ENCODE measurements at places on chromosomes 2 and 18.

GRCh38 chr2:174527101-174527721 is 40.4 kb upstream of the GPR155 start:
- DNase-seq = no peak

DNA sequence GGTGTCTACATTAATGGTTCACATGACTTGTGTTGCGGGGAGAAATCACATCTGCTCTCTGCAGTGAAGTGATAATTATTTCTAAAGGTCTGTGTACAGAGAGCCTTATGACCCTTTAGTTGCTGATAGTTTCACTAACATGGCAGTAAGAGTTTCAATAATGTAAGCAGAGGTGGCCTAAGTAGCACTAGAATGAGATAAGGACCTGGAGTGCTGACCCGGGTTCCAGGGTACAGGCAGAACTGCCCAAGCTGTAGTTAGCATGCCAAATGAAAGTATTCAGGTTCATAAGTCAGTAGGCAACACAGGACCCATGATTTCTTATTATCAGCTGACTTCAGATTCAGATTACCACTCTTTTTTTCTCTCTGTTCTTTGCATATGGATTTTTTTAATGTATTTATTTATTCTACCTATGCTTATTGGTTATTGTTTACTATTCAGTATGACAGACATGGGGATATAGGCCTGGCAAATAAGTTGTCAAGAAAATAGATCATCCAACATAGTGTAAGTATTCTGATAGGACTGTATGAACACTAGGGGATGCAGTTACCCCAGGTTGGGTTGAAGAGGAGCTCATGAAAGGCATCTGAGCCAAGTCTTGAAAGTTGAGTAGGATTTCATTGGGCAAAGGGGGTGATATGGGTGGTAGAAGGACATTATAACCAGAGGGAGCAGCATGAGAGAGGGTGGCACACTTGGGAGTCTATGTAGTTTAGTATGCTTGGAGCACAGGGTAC is 105.2 kb downstream of the CCDC85A start:
- DNase-seq = no peak

GRCh38 chr2:173524256-173524955 is 169.7 kb downstream of the CDCA7 start:
- no peak for DNase-seq

DNA sequence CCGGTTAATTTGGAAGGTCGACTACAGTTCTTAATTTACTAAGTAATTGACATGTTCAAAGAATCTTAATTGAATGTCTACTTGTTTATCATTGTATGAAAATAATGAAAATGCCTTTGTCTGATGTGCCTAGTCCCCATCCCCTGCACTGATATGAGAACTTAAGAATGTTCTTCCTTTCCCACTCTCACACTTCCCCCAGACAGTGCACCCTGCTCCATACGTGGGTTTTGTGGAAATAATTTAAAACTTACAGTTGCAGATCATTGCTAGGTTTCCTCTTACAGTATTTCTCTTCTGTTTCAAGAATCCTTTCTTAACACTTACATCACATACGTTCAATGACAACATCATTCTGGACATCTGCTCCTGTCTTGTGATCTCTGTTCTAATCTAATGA is 3.5 kb downstream of the ICOS start:
- no peak for DNase-seq

DNA sequence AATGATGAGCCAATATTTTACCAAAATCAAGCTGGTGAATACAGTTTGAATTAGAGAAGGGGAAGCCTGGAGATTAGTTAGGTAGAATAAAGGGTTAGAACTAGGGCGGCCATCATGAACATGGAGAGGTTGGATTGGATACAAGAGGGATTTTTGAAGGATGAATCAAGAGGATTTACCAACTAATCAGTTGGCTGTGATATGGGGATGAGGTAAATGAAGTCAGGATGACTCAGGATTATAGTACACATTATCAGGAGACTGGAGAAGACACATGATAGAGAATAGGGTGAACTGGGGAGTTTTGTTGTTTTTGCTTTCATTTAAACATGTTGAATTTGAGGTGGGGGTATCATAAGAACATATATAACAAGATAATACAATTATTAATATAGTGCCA is 73.8 kb upstream of the PROKR1 start:
- DNase-seq = no peak

- no peak for DNase-seq
Observed at GRCh38 chr2:33605056-33605455, 6.0 kb upstream of the FAM98A start.

DNA sequence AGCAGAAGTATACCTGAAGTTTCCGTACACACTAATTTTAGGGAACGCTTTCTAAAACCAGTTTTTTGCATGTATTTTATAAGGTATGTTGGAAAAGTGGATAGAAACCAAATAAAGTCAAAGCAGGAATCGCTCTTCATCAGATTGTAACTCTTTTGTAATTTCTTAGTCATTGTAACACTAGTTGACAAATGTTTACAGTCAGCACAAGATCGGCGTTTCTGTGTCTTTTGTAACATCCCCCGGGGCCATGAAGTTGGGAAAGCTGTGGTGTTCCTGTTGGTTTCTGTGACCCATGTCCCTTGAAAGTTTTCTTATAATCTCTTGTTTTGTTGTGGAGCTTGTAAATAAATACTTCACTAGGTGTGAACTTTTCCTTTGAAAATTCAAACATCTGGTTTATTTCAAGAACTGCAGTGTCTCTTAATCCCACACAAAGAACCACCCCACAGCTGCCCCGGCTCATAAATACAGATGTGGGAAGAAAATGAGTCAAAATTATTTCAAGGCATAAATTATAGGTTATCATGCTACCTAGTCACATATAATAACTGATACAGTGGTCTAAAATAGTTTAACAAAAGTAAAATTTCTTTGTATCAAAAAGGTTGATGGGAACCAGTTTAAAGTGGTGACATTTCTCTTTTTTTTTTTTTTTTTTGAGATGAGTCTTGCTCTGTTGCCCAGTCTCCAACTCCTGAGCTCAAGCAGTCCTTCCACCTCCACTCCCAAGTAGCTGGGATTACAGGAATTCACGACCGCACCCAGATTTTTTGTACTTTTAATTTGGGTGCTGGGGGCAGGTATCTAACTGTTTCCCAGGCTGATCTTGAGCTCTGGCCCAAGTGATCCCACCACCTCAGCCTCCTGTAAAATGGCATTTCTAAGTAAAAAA is 751 bp upstream of the NMI start:
- DNase-seq = no peak

DNA sequence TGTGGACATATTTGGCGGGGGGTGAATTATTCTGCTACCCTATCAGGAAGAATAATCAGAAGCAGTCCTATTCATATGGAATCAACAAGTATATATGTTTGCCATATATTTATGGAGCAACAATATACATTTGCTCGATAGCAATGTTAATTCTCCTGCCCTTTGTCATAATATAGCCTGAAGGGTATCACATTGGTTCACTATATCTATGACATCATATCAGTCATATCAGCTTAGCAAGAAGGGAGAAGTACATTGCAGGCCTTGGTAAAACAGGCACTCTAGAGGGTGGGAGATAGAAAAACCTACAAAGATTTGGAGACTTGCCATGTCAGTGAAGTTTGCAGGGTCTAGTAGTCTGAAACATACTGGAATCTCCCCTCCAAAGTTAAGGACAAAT is 128.4 kb downstream of the ATL2 start:
- DNase-seq = no peak

DNA sequence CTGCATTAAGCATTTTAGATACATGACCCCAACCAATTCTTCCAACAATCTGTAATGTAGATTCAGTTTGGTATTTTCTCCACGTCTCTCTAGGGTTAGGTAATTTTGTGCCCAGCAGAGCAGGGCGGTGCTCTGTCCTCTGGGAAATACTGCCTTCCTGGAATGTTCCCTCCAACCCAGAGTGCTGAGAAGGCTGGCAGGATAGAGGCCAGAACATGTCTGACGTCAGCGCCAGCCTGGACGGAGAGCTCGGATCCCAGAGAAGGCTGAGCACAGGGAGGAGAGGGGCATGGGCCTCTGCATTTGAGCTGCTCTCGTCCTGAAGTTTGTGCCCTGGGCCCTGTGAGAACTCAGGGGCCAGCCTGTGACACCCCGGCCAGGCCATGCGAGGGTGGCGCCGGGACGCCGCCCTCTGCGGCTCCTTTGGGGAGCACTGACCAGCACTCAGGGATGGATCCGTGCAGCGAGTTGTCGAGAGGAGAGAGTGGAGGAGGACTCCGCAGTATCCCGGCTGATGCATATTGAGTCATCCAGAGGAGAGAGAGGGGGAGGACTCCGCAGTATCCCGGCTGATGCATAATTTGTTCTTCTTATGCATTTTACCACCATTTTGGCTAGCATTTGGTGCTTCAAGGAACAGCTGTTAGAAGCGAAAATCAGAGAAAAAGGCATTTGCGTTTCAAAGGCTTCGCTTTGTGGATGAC is 80.0 kb upstream of the PXDN start:
- no peak for DNase-seq

DNA sequence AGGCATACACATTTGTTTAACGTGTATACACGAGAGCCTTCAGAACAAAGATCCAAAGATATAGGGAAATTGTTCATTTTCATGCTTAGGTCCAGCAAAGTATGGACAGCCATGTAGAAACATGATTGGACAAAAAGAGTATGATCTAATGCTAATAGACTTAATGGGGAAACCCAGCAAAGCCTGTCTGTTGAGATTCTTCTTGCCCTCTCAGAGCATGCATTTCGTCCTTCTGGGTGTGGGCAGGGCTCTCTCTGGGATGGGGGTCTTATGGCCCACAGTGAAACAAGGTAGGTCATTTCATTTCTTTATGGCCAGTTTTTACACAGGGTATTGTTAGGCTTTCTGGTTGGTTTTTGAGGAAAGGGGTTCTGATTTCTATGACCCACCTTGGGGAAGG is 124.4 kb downstream of the COMMD1 start:
- DNase-seq = no peak

- no peak for DNase-seq
Observed at GRCh38 chr2:136394136-136395060, 276.4 kb upstream of the CXCR4 start.

DNA sequence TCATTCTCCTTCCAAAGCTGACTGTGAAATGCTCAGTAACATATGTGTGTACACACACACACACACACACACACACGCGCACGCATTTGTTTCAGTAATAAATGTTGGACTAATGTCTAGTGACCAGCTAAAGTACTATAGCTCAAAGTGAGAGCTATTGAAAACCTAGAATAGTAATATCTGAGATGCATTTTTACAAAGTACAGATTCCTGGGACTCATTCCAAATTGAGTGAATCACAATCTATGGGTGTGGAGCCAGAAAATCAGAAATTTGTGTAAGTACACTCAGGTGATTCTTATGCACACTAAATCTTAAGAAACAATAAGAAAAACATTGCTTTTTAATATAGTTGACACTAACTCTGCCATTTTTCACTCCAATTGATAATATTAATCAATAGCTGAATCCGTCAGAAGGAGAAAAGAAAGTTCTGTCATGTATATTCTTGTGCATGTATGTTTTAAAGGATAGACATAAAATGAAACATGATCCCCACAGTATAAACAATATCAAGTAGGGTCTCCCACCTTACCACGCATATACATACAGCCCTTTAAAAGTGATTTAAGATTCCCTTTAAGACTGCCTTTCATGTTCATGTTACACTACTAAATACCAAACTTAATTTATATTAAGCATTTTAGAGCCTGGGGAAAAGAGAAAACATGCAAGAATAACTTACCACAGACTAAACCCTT is 123.5 kb downstream of the ATAD2B start:
- no peak for DNase-seq

- DNase-seq = no peak
Observed at GRCh38 chr18:9140381-9140780, 3.8 kb downstream of the ANKRD12 start.

- DNase-seq = no peak
Observed at GRCh38 chr2:71629771-71630453, 176.6 kb downstream of the DYSF start.

DNA sequence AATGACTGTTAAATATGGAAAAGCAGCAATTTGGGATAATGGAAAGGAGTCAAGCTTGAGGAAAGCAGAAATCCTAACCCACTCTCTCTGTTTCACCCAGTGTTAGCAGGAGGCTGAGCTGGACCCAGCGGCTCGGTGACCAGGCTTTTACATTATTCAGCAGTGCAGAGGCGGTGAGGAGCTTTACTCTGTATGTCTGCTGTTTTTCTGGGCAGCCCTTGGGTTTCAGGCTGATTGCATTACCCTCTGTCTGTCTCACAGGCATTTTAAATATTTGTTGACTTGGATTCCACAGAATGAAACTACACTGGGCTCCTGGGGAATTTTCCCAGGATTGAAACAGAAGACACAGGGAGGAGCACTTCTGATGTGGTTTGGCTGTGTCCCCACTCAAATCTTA is 368.0 kb downstream of the GALR1 start:
- no peak for DNase-seq

DNA sequence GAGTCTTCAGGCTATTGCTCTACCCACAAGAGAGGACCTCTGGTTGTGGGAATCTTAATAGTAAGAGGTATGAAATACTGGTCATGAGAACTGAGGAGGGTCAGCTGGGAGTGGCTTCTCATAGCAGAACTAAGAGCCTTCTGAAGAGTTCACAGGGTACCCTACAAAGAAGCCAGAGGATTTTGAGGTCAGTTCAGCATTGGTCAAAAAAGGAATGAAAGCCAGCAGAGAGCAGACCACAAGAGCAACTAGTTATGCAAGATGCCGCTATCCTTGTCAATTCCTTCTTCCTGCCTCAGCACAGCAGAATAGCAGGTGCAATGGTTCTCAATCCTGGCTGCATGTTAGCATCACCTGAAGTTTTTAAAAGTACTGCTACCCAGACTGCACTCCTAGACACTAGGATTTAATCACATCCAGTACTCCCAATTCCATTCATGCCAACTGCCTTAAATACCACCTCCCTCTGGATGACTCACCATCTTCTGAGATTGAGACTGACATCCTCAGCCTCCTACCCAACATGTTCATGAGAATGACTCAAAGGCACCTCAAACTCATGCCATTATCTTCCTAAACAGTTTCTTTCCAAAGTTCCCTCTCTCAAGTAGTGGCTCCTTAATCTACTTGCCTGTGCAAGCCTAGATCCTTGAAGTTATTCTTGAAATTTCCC is 81.0 kb upstream of the RBMS1 start:
- DNase-seq = no peak

DNA sequence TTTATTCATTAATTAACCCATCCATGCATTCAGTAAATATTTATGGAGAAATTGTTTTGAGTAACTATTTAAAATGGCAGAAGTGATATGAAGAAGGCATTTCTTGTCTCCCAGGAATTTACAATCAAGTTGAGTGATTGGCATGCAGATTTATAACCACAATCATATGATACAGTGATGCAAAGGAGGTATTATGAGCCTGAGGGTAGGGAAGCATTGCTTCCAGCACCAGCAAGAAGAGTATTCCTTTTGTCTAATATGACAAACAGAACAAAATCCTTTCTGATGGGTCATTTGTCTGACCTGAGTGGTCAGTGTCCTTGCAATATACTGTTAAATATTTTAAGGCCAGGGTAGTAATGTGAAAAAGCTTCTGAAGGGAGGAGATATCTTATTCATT is 244.2 kb upstream of the RGPD4 start:
- no peak for DNase-seq

DNA sequence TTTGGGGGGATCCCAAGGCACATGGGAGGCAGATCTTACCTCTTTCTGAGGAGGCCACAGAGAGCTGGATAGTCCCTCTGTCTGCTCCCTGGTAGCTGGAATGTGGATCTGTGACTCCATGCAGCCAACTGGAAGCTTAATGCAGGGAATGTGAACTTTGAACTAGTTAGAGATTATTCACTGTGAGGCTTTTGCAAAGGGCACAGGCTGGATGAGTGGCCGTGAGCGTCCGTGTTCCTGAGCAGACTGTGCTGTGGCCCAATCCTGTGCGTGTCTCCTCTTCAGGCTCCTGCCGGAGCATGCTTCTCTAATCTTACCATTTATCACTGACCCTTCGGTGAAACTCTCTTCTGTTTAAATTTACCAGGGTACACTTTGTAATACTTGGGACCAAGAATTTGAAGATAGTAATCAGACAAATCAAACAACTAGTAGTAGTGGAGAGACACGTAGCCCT is 187.6 kb downstream of the PTPRM start:
- DNase-seq = no peak

Data from stimulated activated CD8-positive, alpha-beta memory T cell treated with anti-CD3 and anti-CD28 coated beads, Interleukin-7, amount 100 ng/mL, for 48 hours (primary cell).